Left kidney (tissue), 8 donors: ENCODE measurements at places on chromosomes 6 and 20. TPM values are rescaled to one million over a fixed set of nuclear protein-coding genes. Genes with fewer than 3 reads are reported as not detected.

WFDC10B gene
- polyA plus RNA-seq = not detected

TMEM14B gene
- polyA plus RNA-seq = 111 TPM

ROS1 gene
- 0.13 TPM for polyA plus RNA-seq

CYP21A2 gene
- 0.55 TPM for polyA plus RNA-seq

DNA sequence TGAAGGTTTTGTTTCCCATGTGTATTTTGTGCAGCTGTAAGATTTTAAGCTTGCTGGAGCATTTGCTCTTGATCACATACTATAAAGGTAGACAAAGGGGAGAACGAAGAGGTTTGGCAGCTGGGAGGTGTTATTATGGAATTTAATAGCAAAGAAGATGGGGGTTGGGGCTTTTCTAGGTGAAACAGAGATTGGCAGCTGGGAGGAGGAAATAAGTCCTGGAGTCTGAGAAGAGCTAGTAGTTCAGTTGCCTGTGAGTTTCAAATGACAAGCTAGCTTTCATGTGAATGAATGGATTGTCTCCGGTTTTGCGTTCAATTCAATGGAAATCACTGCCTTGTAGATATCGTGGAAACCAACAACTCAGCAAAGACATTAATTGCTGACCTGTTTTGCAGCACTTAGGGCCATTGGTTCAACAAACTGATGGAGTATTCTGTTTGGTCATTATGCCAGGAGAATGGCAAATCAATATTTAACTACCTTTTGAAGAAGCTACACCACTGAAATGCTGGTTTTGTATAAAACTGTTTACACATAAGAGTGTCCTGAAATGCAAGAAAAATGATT lies 38.1 kb upstream of the FLRT3 start:
- DNase-seq = no peak

DNA sequence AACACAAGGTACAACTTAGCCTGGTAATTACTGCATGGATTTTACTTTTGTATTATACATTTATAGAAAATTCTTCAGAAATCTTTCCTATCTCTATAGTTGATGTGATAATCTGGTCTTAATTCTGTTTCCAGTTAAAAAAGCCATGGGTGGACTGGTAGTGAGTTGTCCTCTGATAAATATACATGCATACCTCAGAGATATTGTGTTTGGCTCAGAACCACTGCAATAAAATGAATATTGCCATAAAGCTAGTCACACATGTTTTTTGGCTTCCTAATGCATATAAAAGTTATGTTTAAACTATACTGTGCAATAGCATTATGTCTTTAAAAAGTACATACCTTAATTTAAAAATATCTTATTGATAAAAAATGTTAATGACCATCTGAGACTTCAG lies 708.6 kb upstream of the MARCKS start:
- no peak for DNase-seq

DNA sequence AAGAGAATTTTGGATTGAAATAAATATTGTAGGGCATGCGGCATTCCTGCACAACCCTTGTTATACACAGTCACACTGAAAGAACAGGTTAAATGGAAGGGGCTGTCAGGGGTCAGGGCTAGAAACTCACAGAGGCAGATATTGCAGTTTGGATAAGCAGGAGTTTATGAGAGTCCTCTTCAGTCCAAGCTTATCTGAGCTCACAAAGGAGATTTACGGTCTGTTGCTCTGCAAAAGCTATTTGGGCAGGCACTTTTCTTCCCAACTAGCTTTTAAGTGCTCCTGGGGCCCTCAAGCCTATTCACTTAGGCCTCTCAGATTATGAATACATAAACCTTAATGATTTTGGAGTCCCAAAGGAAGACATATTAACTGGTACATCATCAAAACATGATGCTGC lies 156.2 kb downstream of the SOX4 start:
- no peak for DNase-seq

MLN gene
- polyA plus RNA-seq = 2.1 TPM

GRCh38 chr6:84731401-84731800 lies 33.0 kb downstream of the TBX18 start:
- DNase-seq = no peak

DNA sequence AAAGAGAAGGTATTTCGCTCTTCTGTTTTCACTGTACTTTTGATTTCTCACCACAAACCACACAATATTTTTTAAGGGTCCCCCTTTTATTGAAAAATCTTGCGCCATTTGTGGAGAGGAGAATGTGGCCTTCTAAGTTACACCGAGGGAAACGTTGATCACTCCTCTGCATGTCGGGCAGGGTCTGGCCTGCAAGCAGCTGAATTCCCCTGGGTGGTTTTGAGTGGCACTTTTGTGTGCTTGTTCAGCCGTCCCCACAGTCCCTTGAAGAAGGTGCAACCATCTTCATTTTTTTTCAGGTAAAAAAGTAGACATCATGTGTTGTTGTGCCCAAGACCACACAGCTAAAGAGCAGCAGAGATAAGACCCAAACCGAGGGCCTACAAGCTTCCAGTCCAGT lies 6.1 kb downstream of the GPR31 start:
- DNase-seq = no peak

- no peak for DNase-seq
Observed at GRCh38 chr6:77447254-77447653, 16.0 kb downstream of the HTR1B start.

SPINT3 gene
- not detected for polyA plus RNA-seq

HTR1E gene
- 0.55 TPM for polyA plus RNA-seq

MAS1 gene
- 0.03 TPM for polyA plus RNA-seq

MOG gene
- polyA plus RNA-seq = not detected

DNA sequence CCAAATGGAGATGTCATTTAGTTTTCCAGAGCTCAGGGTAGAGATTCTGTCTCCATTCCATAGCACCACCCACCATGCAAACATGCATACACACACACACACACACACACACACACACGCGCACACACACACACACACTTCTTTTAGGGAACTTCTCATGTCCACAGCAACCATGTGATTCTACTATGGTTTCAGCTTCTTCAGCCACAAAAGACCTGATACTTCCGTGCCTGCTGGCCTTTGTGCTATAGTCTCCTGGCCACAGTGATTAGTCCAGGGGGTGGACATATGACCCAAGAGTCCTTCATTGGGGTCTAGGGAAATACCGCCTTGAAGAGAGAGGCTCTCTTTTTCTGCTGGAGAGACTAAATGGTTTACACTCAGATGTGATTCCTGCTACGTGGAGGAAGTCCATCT lies 53.5 kb downstream of the CARMIL1 start:
- DNase-seq = no peak

- DNase-seq = no peak
Observed at GRCh38 chr20:44253528-44253927, 6.4 kb downstream of the GDAP1L1 start.

- DNase-seq = no peak
Observed at GRCh38 chr20:25549843-25550477, 35.4 kb downstream of the NINL start.

DNA sequence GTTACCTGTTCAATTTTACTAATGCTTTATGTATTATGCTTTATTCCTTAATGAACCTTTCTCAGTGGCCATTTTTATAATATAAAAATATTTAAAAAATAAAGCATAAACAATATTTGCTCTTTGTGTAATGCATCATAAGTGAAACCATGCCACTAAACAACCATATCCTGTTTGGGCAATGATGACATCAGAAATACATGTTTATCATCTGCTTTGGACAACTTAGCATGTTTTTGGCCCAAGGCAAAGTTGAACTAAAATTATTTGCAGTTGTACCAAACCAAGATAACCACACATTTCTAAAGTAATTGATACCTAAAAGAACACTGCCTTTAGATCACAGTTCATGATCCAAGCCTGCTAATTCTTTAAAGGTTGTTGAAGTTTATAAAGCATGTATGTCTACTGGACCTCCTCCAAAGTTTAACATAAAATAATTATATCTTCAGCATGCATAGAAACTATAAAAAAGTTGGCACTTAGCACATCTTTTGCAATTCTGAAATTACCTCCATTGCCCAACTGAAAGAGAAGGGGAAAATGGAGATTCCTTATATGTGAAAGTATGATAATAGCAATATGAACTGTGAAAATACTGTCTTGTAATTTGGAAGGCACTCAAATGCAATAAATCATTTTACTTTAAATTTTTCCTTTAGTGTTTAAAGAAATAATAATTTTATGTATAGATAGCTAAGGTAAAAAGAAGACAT lies 325.6 kb upstream of the RUNX2 start:
- no peak for DNase-seq
